ENCODE measurements at places on chromosomes 4 and X. TPM values are rescaled to one million over a fixed set of nuclear protein-coding genes. Genes with fewer than 3 reads are reported as not detected.
A peak's percentile ranks its signal among the peaks of the same experiment; 100 is the strongest.

- no peaks in the 10 kb centered on the region for H3K36me3 ChIP-seq
- H3K27ac ChIP-seq: peak overlapping the region; percentile 77
- H3K4me3 ChIP-seq: peak overlapping the region; percentile 36
- no peaks in the 10 kb centered on the region for H3K4me1 ChIP-seq
Observed at GRCh38 chr4:689723-690122, 772 bp upstream of the SLC49A3 start.

- no peaks in the 10 kb centered on the region for H3K4me1 ChIP-seq
- no peak overlapping the region for H3K27ac ChIP-seq
- H3K36me3 ChIP-seq: no peaks in the 10 kb centered on the region
Observed at GRCh38 chrX:24703185-24703494, 9.4 kb downstream of the POLA1 start.

GRCh38 chr4:67035986-67036385 is 509.3 kb downstream of the CENPC start:
- no peak overlapping the region for H3K27ac ChIP-seq
- no peaks in the 10 kb centered on the region for H3K27me3 ChIP-seq
- no peak for DNase-seq
- H3K4me1 ChIP-seq: no peaks in the 10 kb centered on the region
- H3K4me3 ChIP-seq: no peak overlapping the region

DNA sequence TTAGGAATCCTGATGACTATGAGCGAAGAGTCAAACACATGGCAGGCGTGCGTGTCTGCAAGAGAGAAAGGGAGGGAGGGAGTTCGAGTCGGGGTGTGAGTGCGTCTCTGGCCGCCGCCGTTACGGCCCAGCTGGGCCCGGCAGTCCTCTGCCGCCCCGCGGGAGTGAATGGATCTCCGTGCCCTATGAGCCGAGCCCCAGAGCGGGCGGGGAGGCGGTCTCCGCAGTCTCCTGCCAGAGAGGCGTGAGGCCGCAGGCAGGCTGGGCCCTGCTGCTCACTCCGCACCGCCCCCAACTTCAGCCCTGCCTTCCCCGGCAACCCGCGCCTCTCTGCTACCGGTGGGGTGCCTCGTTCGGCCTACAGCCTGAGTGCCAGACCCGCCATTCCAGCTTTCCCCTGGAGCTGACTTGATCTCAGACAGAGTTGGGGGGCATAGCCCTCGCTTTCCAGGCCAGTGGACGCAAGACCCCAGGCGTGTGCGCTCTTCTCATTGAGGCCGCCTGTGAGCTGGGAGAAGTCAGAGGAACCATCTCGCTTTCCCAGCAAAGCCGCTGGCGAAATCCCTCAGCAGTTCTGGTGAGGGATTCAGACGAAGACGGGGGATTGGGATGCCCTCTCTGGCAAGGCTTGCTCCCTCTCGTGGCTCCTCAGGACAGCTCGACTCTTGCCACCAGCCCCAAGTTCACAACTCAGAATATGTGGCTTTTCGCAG is 1.4 kb downstream of the SLC16A2 start:
- H3K27me3 ChIP-seq: no peaks in the 10 kb centered on the region
- peak; percentile 63 for DNase-seq
- H3K36me3 ChIP-seq: no peaks in the 10 kb centered on the region
- peak overlapping the region; percentile 54 for H3K4me3 ChIP-seq

GRCh38 chr4:101259876-101260275 is 87.5 kb downstream of the PPP3CA start:
- no peaks in the 10 kb centered on the region for H3K4me1 ChIP-seq
- H3K27me3 ChIP-seq: no peaks in the 10 kb centered on the region
- no peaks in the 10 kb centered on the region for H3K36me3 ChIP-seq
- DNase-seq: no peak
- no peak overlapping the region for H3K27ac ChIP-seq

- no peak overlapping the region for H3K4me3 ChIP-seq
- H3K27ac ChIP-seq: no peak overlapping the region
- H3K27me3 ChIP-seq: no peaks in the 10 kb centered on the region
- no peaks in the 10 kb centered on the region for H3K36me3 ChIP-seq
- no peak for DNase-seq
Observed at GRCh38 chr4:12729384-12729783, 754.8 kb downstream of the RAB28 start.

- H3K27me3 ChIP-seq: no peaks in the 10 kb centered on the region
- peaks cover 12% of the 10 kb centered on the region for H3K4me1 ChIP-seq
- no peaks in the 10 kb centered on the region for H3K36me3 ChIP-seq
- H3K4me3 ChIP-seq: no peak overlapping the region
- peak overlapping the region; percentile 82 for H3K27ac ChIP-seq
- DNase-seq: no peak
Observed at GRCh38 chr4:7906171-7906701, 33.4 kb downstream of the AFAP1 start.

DNA sequence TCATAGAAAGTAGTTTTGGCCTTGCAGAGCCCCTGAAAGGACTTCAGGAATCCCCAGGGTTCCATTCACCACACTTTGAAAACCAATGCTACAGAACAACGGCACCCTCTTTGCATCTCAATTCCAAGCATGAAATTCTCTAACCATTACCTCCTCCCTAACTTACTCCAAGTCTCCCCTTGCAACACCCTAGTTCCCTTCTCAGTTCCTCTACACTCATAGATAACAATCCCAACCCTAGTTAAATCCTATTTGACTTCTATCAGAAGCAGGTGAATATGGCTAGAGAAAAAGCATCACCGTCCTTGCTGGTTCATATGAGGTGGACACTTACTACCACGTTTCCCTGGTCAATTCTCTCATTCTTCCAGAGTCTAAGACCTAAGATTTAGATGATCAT is 2.4 kb downstream of the RCHY1 start:
- no peak overlapping the region for H3K4me3 ChIP-seq
- peaks cover 8% of the 10 kb centered on the region for H3K4me1 ChIP-seq
- no peak overlapping the region for H3K27ac ChIP-seq
- no peaks in the 10 kb centered on the region for H3K36me3 ChIP-seq
- H3K27me3 ChIP-seq: no peaks in the 10 kb centered on the region
- DNase-seq: no peak

- no peak overlapping the region for H3K4me3 ChIP-seq
- no peaks in the 10 kb centered on the region for H3K27me3 ChIP-seq
- DNase-seq: no peak
- no peak overlapping the region for H3K27ac ChIP-seq
- H3K4me1 ChIP-seq: no peaks in the 10 kb centered on the region
Observed at GRCh38 chrX:809081-809480, 178.5 kb downstream of the SHOX start.

- no peaks in the 10 kb centered on the region for H3K4me1 ChIP-seq
- no peak overlapping the region for H3K27ac ChIP-seq
- no peaks in the 10 kb centered on the region for H3K36me3 ChIP-seq
- DNase-seq: no peak
- no peak overlapping the region for H3K4me3 ChIP-seq
- no peaks in the 10 kb centered on the region for H3K27me3 ChIP-seq
Observed at GRCh38 chr4:114879916-114880669, 233.3 kb downstream of the NDST4 start.

MAGEA2 gene
- total RNA-seq: not detected

DUX4 gene
- total RNA-seq: not detected

CLIC2 gene
- 15.3 TPM for total RNA-seq

CPLX1 gene
- total RNA-seq: 15.1 TPM

ADAM29 gene
- total RNA-seq: not detected

TKTL2 gene
- not detected for total RNA-seq

OPN1MW3 gene
- not detected for total RNA-seq

ITM2A gene
- total RNA-seq: 69.7 TPM

NPY1R gene
- 10.4 TPM for total RNA-seq

FAAH2 gene
- not detected for total RNA-seq

GUCY1B1 gene
- total RNA-seq: 25.3 TPM

Measured in uterus (tissue), 4 donors.